ENCODE measurements at places on chromosomes 16 and 17. TPM values are rescaled to one million over a fixed set of nuclear protein-coding genes. Genes with fewer than 3 reads are reported as not detected.
A peak's percentile ranks its signal among the peaks of the same experiment; 100 is the strongest.

DNA sequence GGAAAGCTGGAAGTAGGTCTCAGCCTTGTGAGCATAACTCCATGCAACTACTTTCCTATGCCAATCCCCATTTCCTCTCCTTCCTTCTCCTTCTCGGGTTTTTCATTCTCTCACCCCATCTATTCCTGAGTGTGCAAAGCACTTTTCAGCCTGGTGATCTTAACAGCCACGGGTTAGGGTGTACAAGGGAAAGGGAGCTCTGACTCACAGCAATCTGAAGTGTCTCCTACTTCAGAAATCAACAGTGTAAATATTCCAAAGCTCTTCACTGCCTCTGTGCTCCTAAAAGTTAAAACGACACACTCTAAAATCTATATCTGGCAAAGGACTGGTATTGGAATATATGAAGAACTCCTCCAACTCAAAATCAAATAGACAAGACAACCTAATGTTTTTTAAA lies 268.0 kb upstream of the IRX3 start:
- no peak for DNase-seq

GRCh38 chr17:31371511-31372097 lies 19.9 kb upstream of the RAB11FIP4 start:
- no peak for DNase-seq

DNA sequence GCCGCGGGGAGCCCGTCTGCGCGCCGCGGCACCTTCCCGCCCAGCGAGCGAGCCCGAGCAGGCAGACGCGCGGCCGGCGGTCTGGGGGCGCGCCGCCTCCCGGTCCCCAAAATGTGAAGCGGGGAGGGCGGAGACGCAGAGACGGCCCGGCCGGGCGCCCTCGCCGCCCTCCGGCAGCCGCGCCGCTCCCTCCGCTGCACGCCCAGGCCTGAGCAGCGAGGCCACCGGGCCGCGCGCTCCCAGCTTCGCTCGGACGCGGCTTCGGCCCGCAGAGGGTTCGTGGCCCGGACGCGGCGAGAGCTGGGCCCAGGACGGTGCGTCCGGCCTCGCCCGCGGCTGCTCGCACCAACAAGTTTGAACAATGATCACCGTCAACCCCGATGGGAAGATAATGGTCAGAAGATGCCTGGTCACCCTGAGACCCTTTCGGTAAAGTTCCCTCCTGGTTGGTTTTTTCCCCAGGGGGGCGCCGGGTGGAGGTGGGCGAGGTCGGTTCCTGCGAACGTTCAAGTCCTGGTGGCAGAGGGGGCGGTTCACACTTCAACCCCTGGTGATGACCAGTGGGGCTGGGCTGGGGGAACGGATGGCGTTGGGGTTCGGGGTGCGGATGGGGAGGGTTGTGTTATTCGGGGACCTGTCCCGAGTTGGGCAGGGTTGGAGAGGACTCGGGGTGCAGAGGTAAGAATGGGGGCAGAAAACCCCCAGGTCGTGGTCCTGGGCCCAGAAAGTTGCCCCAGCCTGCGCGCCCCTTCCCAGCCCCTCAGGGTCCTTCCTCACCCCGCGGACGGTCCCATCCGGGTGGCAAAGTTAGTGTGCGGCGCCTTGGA lies 678 bp downstream of the MGAT5B start:
- DNase-seq = no peak

Gene EFCAB3
- not detected for total RNA-seq

DNA sequence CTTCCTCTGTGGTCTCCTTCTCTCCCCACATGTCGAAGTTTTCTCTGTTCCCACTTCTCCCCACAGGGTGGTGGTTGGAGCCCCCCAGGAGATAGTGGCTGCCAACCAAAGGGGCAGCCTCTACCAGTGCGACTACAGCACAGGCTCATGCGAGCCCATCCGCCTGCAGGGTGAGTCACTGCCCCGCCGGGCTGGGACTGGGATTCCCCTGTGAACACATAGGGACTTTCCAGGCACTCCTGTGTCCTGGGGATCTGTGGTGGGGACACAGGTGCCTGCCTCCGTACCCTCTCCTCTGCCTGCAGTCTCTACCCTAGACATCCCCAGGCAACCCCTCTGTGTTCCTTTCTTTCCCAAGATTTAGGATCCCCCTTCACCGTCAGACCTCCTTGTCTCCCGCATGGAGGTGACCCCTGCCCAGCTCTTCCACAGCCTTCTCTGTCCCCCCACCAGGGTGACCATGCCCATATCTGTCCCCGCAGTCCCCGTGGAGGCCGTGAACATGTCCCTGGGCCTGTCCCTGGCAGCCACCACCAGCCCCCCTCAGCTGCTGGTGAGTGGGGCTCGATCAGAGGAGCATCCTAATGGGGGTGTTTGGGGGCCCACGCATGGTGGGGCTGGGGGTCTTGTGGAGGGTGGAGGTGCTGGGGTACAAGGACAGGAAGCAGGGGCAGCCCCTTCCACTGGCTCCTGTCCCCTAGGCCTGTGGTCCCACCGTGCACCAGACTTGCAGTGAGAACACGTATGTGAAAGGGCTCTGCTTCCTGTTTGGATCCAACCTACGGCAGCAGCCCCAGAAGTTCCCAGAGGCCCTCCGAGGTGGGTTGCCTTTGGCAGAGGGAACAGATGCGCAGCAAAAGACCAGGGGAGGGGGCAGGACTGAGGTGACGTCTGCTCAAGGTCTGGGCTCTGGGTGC lies 5.8 kb downstream of the ITGAM start:
- DNase-seq = no peak

- DNase-seq = no peak
These were observed 51.4 kb upstream of the ENDOV start for GRCh38 chr17:80363518-80364090.

GRCh38 chr17:43341715-43342588 lies 56.8 kb upstream of the ARL4D start:
- DNase-seq = no peak

- no peak for DNase-seq
These were observed 5.3 kb upstream of the CRK start for GRCh38 chr17:1461198-1461944.

Gene FOXO3B
- 3.4 TPM for total RNA-seq

DNA sequence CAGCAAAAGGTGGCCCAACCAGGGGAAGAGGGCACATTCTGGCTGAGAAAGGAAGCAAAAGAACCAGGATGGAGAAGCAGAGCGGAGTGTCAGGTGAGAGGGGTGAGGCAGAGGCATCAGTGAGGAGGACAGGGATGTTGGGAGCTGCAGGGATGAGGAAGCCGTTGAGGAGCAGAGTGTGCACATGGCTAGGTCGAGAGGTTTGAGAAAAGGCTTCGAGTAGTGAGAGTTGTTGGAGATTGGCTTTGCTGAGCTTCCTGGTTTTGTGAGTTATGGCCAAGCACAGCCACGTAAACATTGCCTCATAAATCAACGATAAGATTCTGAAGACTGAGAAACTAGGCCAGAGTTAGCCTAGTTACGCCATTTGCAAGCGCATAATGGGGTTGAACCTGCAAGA lies 26.9 kb downstream of the DNAH2 start:
- DNase-seq = no peak

Gene NT5C3B
- 119 TPM for total RNA-seq

Gene RNF222
- not detected for total RNA-seq

Gene IGFBP4
- 10.8 TPM for total RNA-seq

GRCh38 chr16:50909831-50910735 lies 168.2 kb downstream of the CYLD start:
- no peak for DNase-seq

Gene PRM2
- total RNA-seq = not detected

DNA sequence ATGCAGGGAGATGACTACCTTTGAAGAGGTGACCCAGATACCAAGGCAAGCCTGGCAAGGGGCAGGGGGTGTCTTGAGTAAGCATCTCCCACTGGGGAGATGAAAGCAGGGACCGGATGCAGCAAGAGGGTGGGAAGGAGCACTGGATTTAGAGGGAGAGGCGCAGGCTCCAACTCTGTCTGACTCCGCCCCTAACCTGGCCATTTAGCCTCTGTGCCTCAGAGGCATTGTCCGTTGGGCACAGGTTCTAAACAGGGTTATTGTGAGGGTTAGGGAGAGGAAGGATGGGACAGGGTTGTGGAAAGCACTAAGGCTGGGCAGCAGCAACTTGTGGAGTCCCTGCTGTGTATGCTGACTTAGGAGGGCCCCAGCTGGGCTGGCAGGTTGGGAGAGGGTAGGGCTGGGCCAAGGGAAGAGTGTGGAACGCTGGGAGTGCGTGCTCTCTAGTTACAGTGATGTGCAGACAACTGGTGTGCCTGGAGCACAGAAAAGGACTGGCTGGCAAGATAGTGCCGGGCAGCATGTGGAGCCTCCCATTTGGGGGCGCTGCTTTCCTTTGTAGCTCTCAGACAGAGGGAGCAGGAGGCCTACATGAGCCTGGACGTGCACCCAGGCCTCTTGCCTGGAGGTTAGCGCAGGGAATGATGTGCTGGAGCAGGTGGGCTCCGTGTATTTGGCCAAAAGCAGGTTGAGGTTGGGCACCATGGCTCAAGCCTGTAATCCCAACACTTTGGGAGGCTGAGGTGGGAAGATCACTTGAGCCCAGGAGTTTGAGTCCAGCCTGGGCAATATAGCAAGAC lies 26.2 kb downstream of the TBX2 start:
- DNase-seq = no peak

Gene FBXL16
- total RNA-seq = 2.0 TPM

GRCh38 chr17:49746791-49747490 lies 17.0 kb downstream of the FAM117A start:
- no peak for DNase-seq

DNA sequence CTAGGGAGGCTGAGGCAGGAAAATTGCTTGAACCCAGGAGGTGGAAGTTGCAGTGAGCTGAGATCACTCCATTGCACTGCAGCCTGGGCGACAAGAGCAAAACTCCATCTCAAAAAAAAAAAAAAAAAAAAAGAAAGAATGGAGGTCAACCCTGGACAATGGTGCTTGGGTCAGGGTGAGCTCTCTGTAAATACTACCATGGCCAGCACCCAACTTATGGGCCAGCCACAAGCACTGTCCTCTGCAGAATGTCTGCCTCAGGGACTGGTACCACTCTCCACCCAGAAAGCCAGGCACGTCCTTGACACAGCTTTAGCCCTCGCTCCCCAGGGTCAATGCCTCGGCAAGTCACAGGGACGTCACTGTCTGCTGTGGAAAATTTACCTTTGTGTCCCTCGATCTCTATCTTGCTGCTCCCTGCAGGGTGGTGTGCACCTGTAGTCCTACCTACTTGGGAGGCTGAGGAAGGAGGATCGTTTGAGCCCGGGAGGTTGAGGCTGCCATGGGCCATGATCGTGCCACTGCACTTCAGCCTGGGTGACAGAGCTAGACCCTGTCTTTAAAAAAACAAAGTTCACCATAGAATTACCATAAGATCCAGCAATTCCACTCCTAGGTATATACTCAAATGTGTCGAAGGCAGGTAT lies 123.3 kb downstream of the IRX3 start:
- DNase-seq = no peak

DNA sequence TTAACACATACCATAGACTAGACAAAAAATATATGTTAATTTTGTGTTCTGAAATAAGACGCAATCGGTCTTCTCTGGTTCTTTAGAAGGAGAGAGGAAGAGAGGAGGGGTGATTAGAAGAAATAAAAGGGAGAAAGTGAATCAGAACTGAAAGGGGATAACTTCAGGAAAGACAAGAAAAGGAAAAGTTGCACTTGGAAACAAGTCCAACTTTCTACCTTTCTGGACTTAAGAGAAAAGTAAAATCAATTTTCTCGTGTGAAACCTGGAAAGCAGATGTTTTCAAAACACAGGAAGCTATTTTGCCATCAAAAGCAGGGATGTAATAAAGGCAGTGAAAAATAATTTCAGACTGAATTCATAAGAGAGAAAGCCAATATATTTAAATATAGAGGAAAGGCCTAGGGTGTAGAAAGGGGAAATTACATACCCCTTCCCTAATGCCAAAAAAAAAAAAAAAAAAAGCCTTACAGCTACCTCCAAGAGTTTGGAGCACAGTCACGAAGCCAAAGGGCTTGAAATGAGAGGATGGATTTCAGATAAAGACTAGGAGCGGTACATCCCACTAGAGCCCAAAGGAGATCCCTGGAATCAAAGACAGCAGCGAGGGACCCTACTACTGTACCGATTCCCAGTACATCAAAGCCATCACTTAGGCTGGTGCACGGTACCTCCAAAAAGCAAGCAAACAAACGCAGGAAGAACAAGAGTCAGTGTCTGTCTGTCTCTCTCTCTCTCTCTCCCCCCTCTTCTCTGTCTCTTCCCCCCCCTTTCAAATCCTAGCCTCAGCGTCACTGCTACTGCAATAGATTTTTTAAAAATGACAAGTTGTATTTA lies 12.1 kb upstream of the ZFHX3 start:
- no peak for DNase-seq

DNA sequence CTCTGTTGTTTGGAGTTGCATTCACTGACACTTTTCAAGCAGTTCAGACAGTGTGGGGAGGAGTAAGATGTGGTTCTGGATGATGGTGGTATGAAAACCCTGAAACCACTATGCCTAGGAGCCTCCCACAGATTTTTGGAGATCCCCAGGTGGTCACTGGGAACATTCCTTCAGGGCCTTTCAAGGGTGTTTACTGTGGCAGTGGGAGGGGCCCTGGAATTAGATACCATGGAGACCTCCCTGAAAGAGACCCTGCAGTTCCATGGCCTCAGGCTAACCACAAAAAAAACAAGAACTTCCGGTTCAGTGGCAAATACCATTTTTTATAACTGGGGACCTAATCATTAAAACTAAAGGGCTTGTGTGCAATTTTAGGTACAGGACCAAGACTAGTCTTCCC lies 79.9 kb downstream of the TMEM100 start:
- no peak for DNase-seq

DNA sequence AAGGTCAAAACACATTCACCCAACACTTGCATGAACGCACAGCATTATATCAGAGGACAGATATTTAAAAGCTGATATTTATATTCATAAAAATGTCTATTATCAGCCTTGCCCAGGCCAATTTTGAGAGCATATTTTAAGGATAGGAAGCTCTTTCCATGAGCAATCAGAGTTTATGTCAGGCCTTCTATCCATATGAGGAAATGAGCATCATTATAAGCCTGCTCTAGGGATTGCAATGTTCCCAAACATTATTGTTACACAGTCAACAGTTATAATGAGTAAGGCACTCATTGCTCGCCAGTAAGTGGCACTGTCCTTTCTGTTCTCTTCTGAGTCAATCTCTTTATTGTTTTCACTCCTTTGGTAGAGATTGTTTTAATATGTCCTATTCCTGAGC lies 37.7 kb upstream of the DYNLRB2 start:
- DNase-seq = no peak

Gene TAT
- total RNA-seq = not detected

- peak; percentile 91 for DNase-seq
These were observed 9.1 kb downstream of the FOXK2 start for GRCh38 chr17:82528484-82529265.
